Stimulated activated effector memory CD8-positive, alpha-beta T cell treated with anti-CD3 and anti-CD28 coated beads, Interleukin-12 subunit alpha, Interleukin-12 subunit beta, amount 100 ng/mL, for 72 hours (primary cell): ENCODE measurements at places on chromosomes 1 and 21.

GRCh38 chr1:149962039-149962647 is 25.5 kb upstream of the MTMR11 start:
- DNase-seq = no peak

DNA sequence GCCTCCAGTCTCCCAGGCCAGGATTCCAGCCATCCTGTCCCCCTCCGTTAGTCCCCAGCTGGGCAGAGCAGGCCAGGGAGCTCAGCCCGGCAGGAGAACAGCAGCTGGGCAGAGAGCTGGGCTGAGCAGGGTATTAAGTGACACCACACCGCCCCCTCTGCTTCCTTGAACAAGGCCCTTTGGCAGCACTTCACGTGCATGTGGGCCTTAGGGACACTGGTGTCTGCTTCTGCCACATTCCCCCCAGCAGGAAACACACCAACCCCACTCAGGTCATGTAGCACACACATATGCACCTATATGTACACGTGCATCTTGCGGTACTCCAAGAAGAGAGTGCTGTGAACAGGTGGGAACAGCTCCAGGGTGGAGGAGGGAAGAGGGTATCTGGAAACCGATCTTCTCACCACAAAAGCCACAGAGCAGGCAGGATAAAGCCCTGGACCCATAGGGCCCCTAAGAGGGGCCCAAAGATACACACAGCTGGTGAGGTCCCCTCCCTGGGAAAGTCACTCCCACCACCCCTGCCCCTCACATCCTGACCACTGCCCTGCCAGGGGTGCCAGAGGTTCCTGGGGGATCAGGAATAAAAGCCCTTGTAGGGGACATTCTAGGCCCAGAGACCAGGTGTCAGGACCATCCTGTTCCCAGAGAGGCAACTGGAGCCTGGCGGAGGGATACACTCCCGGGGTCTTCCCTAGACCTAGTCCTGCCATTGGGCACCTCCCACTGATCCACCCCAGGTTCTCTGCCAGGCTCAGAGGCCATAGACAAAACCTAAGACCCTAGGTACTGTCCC is 4.5 kb downstream of the EPHA2 start:
- no peak for DNase-seq

GRCh38 chr1:243253211-243253925 is 1.7 kb downstream of the CEP170 start:
- DNase-seq = no peak

DNA sequence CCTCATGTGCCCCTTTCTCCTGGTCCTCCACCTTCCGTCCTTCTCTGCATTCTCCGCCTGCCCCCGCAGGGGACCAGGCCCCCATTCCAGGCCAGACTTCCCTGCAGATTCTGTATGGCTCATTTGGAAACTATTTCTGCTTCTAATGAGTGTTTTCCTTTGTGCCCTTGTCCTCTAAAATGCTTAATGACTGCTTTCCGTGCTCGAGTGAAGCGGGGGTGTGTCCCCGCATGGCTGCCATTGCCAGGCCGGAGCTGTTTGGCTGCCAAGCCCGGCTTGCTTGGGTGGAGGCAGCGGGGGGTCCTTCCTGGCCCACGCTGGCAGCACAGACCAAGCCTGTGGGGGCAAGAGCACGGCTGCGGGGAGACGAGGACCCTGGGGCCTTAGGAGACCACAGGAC is 299.3 kb upstream of the VAMP3 start:
- no peak for DNase-seq

GRCh38 chr1:181062836-181063428 is 25.6 kb upstream of the IER5 start:
- no peak for DNase-seq

DNA sequence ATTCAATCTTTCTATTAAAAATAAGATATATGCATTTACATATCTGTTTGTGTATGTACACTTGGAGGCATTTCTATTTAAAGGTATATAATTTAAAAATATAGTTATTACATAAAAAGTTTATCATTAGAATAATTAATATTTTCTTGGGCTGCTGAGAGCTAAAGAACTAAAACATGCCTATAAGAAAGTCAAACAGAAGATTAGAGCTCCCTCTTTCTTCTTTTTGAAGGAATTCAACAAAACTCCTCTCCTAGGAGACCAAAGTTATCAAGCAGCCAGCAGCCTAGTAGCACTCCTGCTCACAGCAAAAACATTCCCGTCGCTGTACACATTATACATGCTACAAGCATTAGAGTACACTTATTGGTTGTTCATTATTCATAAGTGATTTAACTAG is 216.4 kb downstream of the VAV3 start:
- no peak for DNase-seq

- no peak for DNase-seq
These were observed 14.6 kb downstream of the HUNK start for GRCh38 chr21:31887391-31887841.

DNA sequence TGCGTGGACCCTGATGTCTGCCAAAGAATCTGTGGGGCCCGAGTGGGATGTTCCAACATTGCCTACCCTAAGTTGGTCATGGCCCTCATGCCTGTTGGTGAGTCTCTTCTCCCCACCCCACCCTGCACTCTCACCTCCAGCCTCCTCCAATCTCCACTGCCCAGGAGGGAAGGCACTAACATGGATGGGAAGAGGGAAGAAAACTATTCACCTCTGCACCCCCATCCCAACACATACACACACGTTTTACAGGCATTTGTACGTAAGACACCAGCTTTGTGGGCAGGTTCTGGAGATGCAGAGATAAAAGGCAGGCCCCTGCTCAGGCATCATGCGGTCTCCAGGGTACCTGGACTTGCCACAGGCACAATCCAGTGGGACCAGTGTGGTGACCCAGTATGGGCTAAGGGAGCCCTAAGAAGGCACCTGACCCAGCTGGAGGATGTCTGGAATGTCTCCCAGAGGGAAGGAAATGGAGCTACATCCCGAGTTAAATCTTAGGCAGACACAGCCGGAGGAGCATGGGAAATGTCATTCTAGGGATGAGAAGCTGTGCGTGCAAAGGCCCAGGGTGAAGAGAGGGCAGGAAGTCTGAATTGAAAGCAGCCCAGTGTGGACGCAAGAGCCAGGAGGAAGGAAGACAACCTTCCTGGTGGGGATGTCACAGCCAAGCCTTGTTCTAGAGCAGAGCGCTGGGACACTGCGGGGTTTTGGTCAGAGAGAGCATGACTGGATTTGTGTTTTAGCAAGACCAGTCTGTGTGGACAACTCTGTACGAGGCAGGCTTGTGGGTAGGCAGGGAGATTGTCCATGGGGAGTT is 11.4 kb downstream of the SLC5A9 start:
- no peak for DNase-seq

DNA sequence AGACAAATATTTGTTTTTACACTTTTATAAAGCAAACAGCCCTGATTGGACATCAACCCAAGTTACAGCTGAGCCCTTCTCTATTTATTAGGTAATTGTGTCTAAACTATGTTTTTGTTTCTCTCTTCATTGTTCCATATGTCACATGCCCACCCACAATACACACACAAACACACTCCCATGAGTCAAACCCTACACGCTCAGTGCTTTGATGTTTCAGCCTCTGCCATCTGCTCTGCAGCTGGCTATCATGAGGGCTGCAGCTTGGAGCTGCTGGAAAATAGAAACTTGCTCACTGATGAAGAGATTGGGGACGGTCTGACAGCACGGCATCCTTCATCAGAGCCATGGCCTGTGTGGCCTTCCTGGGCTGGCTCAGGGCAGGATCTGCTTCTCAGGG is 41.7 kb downstream of the PSMG1 start:
- no peak for DNase-seq

- no peak for DNase-seq
These were observed 75.8 kb downstream of the FOXJ3 start for GRCh38 chr1:42259059-42259738.

DNA sequence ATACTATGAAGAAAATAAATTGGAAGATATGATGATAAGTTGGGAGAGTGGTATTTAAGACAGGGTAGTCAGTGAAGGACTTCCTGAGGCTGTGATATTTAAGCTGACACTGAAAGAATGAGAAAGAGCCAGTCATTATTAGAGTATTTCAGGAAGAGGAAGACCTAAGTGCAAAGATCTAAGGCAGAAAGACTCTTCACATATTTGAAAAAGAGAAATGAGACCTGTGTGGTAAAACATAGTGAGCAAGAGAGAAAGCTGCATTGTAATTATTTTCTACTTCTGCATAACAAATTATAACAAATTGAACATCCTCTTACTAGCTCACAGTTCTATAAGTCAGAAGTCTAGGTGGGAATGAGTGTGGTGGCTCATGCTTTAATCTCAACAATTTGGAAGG is 34.6 kb upstream of the DOCK7 start:
- DNase-seq = no peak

DNA sequence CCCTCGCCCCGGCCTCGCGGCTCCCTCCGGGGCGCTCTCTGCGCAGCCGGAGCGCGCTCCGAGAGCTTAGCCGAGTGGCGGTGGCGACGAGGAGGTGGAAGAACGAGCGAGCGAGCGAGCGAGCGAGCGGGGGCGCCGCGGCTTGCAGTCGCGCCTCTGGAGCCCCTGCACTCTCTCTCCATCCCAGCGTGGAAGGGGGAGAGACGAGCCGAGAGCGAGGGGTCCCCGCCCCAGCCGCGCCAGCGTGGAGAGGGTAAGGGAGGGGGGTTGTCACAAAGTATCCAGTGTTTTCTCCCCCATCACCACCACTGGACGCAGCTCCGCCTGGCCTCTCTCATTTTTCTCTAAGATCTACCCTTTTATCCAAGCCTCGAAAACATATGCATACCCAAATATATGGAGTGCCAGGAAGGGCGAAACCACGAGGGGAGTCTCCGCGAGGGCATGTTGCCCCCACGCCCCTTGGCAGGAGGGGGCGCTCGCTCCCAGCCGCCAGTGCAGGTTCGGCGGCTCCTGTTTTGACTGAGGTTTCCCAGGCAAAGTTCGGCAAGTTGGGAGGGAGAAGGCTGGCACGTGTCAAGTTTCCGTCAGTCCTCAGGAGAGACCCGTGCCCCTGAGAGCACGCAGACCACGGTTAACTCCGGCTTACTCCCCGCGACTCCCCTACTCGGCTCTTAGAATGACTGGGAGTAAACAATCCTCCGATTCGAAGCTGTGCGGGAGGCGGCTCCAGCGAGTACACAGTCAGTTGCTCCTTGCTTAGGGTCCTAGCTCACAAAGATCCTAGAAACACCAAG is 569 bp upstream of the DAB1 start:
- DNase-seq = no peak

DNA sequence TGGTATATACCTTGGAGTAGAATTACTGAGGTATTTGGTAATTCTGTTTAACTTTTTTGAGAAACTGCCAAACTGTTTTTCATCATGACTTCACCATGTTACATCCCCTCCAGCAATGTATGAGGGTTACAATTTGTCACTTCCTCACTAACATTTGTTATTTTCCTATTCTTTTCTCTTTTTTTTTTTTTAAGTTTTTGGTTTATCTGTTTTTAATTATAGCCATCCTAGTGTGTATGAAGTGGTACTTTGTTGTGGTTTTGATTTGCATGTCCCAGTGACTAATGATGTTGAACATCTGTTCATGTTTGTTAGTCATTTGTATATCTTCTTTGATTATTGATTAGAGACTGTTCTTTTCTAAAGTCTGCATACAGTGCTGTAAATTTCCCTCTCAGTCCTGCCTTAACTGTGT is 147.3 kb downstream of the HS2ST1 start:
- no peak for DNase-seq

GRCh38 chr1:10007169-10007568 is 10.1 kb downstream of the RBP7 start:
- no peak for DNase-seq

DNA sequence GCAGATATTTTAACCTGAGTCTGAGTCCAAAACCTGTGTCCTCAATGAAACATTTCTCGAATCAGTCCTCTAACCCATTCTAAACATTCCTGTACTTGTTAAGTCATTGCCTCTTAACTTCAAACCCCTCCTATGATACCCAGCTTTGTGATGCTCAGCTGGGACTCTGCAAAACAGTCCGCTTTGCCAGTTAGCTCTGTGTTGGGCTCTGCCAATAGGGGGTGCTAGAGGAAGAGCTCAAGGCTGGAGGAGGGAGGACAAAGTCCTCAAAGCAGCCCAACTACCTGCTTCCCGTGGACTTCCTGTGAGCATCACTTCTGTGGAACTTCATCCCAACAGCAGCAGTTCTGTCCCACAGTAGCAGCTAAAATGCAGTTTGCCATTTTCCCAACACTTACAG is 38.1 kb upstream of the SYT14 start:
- peak; percentile 58 for DNase-seq

- DNase-seq = no peak
These were observed 122.1 kb upstream of the SERBP1 start for GRCh38 chr1:67552336-67552759.

DNA sequence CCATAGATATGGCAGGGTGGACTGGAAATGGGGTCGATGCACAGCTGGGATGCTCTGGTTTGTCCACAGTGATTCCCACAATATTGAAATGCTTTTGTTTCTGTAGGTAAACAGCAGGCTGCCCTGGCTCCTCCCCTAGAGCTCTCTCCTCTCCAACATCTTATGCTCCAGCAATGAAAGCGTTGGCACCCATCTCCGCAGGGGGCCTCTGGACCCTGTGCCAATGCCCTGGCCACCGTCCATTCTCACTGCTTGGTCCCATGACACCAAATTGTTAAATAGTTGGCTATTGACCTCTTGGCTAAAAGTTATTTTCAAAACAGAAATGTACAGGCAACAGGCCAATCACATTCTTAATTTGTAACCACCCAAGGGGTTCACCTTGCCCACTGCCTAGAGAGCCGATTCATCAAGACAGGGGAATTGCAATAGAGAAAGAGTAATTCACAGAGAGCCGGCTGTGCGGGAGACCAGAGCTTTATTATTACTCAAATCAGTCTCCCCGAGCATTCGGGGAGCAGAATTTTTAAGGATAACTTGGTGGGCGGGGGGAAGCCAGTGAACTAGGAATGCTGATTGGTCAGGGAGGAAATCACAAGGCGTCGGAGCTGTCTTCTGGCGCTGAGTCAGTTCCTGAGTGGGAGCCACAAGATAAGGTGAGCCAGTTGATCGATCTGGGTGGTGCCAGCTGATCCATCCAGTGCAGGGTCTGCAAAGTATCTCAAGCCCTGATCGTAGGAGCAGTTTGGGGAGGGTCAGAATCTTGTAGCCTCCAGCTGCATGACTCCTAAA is 76.9 kb upstream of the B3GALT5 start:
- no peak for DNase-seq

GRCh38 chr1:19406680-19407079 is 78.7 kb downstream of the CAPZB start:
- no peak for DNase-seq

DNA sequence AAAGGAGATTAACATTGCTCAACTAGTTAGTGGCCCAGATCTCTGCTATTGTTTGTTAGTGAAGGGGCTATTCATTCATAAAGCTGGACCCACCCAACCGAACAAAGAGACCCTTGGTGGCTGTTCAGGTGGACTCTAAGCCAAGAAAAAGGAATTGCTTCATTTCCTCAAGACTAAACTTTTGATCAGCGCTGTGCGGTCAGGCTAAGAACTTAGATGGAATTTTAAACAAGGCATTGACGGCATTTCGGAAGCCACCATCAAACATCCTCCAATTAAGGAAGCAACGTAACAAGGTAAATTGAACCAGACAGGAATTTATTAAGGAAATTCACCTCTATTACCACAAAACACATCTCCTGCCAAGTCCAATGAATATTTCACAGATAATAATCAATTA is 19.9 kb upstream of the SHCBP1L start:
- DNase-seq = no peak
